Stimulated activated CD8-positive, alpha-beta memory T cell treated with anti-CD3 and anti-CD28 coated beads, Interleukin-4, amount 100 ng/mL, for 1 hour (primary cell): ENCODE measurements at places on chromosomes 7 and 10.

- DNase-seq, result no peak
Measured at GRCh38 chr10:79102498-79102874, 33.7 kb downstream of the ZMIZ1 start.

DNA sequence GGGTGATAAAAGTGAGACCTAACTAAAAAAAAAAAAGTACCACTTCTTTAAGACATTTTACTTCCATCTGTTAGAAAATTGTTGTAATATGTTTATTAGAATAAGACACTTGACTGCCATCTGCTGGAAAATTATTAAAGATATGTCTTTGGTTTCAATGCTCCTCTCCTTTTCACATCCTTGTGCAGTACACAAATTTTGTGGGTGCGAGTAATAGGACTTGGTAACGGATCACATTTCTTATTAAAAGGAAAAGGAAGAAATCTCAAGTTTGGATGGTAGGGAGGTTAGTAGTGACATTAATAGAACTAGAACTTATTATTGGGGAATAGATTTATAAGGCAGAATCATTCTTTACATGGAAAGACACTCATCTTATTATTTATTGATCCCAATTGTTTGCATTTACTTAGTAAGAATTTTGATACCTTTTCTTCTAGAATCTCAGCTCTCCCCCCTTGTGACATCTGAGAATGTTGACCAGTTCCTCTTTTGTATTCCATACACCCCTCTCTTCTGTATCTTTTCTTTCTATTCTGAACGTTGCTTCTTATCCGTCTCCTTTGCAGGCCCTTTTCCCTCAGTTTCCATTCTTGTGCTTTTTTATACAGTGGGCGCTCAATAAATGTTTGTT lies 43.0 kb upstream of the RPA3 start:
- no peak for DNase-seq

- DNase-seq, result no peak
Measured at GRCh38 chr10:1406967-1407945, 330.1 kb downstream of the ADARB2 start.

DNA sequence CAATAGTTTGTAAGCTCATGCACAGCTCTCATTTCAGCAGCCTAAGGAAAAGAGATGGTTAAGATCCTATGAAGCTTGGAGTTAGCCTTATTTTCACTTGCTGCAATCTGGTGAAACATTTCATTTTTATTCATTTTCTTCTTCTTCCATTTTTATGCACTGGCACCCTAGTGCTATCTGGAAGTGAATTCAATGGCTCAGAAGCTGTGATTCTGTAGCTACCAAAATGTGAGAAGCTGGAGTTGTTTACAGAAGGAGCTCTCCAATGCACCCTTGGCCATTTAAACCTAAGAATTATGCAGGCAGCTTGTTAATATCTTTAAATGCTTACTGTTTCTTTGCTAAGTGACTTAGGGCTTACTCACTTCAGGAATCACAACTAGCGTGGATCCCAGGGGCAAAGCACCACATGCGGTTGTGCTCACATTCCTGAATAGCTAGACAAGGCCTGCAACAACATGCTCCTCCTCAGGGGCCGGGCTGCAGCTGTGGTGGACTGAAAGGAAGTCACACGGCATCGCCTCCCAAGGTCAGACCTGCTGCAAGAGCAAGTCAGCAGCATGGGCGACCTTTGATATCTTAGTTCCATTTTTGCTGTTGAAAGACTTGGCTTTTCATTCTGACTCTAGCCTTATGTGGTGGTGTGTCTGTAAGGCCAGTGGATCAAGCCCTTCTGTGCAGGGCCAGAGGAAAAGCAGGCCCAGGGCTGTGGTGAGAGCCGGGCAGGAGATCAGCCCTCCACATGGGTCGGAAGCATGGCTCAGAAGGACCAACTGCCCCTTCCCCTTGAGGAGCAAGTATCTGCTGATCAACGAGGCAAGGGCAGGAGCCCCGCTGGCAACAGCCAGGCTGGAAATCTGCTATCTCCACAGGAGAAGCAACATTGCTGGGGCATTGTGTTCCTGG lies 91.9 kb upstream of the MBL2 start:
- no peak for DNase-seq

DNA sequence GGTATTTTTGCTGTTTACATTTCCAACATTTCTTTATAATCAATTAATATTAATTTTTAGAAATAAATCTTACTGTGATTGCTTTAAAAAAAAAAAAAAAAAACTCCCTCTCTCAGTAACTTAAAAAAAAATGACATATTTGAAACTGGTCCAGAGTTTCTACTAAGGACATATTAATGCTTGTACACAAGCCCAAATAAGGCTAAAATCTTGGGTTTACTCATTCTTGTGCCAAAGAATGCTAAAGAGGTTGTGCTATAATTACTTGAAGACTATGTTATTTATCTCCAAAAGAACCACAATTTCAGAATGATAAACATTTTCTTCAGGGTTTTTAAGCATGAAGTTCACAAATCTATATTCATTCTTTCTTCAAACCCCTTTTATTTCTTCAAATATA lies 39.4 kb upstream of the PHF14 start:
- DNase-seq, result no peak
